ENCODE measurements at places on chromosomes 16 and 17.
A peak's percentile ranks its signal among the peaks of the same experiment; 100 is the strongest.

- DNase-seq: no peak
These were observed 18.1 kb upstream of the SHCBP1 start for GRCh38 chr16:46638947-46639925.

DNA sequence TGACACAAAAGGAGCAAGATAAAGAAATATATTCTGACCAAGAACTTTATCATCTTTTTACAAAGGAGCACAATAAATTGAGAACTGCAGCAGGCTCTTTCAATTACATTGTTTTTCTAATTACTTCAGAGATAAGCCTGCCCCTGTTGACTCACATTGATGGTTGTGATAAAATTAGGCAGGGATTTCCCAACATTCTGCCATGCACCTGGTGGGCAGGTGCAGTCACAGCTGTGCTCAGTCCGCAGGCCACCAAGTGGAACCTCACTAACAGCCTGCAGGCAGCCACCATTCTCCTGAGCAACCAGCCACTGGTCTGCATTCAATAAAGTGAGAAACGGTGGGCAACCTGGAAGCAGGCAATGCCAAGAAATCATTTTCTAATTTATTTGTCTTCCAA, 5.1 kb downstream of the FANCA start:
- DNase-seq: no peak

DNA sequence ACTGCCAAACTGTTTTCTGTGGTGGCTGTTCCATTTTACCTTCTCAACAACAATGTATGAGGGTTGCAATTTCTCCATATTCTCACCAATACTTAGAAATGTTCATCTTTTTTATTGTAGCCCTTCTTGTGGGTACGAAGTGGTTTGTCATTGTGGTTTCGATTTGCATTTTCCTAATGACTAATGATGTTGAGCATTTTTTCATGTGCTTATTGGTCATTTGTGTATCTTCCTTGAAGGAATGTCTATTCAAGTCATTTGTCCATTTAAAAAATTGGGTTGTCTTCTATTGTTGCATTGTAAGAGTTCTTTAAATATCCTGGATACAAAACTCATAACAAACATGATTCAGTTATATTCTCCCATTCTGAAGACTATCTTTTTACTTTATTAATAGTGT, 47.5 kb upstream of the CCL2 start:
- no peak for DNase-seq

DNA sequence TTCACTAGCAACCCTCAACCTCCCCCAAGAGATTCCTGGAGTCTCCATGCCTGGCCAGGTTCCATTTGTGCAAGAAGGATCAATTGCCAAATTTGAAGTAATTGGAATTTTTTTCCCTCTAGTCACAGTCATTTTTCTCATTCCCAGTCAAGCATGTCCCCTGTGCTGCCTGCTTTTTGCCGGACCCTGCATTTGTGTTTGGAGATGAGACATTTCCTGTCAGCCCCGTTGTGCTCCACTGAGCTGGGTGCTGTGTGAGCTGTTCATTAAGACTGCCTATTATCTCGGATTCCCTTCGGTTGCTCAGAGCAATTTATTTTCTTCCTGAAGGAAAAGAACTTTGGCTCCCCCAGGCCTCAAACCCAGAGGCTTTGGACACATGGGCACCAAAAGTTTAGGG, 201.0 kb upstream of the NLRP1 start:
- no peak for DNase-seq

DNA sequence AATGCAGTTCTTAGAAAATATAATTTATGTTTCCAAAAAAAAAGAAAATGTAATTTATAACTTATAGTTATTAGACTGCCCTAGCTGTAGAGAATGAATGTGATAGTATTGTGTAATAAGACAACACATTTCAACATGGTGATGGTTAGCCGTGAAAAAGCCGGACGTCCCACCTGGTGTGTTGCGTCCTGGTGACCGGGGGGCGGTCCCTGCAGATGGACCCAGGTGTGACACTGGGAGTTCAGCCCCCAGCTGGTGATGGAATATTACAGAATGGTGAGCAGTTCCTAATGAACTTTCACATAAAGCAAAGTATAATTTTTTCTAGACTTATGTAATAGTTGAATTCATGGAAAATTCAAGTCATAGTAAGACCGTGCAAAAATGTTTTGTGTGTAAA, 132.8 kb downstream of the LAT start:
- DNase-seq: no peak

DNA sequence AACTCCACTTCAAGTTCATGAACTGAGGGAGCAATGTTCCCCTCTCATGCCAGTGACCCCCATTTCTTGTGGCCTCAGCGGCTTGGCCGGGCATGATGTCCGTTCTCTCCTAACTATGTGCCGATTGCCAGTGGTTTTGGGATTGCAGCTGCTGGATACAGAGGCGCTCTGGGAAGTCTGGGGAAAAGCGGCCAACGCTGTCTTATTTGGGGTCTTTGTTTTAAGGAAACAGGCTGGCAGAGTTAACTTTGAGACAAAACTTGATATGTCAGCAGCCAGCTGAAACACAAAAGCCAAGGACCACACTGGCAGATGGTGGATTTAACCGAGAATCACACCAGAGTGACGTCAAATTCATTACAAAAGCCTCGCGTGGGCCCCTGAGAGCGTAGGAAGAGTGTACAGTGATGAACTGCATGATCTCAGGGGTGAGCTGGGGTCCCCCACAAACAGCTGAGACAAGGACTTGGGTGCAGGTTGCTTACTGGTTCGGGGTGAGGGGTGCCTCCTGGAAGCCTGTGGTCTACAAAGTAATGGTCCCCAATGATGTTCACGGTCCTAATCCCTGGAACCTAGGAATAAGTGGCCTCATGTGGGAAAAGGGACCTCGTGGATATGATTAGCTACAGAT, 180.4 kb downstream of the IRF8 start:
- DNase-seq: no peak

GRCh38 chr17:57001541-57001940, 23.6 kb downstream of the SCPEP1 start:
- no peak for DNase-seq

- DNase-seq: no peak
These were observed 45.2 kb downstream of the MFSD11 start for GRCh38 chr17:76783146-76783545.

DNA sequence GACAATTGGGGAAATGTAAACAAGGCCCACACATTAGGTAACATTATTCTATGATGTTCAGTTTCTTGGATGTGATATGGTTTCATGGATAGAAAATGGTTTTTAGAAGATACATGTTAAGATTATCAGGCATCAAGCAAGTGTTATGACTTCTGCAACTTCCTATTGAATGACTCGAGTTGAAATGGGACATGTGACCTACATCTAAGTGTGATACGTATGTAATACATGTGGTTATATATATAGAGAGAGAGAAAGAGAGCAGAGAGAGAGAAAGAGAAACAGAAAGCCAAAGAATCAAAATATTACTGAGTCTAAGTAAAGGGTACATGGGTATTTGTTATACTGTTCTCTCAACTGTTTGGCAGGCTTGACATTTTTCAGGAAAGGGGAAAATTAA, 1.7 kb downstream of the TMEM170A start:
- DNase-seq: peak; percentile 78

DNA sequence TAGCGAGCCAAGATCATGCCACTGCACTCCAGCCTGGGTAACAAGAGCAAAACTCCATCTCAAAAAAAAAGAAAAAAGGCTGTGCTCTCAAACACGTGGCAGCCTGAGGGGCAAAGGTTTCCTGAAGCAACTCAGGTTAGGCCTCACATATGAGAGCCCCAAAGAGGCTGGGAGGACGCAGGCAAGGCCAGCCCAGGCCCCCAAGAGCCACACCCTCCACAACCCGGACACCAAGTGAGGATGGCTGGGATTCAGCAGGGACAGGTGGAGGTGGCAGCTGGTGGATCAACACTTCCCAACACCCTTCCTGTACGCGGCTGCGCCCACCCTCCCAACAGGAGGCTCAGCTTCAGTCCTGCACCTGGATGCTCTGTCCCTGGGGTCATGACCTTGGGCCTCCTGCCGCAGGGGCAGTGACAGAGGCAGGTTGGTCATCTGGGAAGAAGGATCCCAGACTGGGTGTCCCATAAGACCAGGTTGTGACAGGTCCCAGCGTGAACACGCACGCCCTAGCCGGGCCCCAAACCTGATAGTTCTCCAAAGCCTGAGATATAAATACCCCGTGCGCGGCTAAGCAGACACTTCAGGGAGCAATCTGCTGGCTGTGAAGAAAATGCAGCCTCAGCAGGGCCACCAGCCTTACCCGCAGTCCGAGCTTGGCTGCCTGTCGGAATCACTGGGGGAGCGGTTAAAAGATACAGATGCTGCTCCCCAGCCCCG, 78.1 kb downstream of the TIMM22 start:
- no peak for DNase-seq

- no peak for DNase-seq
These were observed 34.1 kb upstream of the MMP2 start for GRCh38 chr16:55444754-55445485.

DNA sequence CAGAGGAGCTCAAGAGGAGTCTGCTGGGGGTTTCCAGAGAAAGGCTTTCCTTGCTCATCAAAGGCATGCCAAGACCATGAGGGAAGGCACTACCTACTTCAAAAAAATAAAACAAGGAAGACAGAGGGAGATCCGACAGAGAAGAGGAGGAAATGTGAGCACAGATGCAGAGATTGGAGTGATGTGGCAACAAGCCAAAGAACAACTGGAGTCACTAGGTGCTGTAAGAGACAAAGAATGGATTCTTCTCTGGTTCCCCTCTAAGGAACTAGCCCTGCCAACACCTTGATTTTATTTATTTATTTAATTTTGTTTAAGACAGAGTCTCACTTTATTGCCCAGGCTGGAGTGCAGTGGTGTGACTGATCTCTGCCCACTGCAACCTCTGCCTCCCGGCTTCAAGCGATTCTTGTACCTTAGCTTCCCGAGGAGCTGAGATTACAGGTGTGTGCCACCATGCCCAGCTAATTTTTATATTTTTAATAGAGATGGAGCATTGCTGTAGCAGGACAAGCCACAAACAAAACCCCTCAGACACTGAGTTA, 13.8 kb upstream of the ACSF2 start:
- DNase-seq: no peak

DNA sequence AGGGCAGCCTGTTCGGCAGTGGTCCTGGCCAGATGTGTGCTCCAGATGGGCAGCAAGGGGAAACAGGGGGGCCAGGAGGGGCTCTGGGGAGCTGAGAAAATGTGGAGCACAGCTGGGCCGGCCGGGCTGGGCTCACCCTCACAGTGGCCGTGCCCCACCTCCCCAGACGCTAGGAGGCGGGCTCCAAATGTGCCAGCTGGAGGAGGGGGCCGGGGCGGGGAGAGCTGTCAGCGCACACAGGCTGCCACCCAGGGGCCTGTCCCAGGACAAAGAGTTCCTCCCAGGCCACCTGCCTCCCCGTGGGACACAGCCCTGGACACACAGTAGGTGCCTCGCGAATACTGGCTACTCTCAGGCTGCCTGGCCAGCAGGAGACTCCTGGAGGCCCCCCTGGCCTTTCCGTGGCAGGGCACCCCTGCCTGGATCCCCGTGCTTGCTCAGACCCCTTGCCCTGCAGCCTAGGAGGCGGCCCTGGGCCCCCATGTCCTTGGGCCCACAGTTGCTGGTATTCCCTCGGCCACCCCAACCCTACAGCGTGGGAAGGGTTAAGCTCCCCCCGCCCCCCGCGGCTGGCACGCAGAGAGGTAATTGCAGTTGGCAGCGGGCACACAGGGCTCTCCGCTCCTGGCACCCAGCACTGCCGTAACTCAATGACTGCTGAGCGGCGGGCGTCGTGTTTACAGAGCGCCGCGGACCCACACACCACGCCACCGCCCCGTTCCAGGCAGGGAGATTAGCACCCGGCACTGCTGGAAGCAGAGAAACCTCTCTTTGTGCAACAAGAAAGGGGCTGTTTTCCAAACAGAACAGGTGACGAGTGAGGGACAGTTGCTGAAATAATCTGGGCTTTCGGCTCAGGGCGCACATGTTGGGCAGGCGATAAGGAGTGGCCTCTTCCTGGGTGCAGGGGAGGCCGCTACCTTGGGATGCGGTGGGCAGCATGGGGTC, 32.2 kb downstream of the BAHCC1 start:
- DNase-seq: no peak

DNA sequence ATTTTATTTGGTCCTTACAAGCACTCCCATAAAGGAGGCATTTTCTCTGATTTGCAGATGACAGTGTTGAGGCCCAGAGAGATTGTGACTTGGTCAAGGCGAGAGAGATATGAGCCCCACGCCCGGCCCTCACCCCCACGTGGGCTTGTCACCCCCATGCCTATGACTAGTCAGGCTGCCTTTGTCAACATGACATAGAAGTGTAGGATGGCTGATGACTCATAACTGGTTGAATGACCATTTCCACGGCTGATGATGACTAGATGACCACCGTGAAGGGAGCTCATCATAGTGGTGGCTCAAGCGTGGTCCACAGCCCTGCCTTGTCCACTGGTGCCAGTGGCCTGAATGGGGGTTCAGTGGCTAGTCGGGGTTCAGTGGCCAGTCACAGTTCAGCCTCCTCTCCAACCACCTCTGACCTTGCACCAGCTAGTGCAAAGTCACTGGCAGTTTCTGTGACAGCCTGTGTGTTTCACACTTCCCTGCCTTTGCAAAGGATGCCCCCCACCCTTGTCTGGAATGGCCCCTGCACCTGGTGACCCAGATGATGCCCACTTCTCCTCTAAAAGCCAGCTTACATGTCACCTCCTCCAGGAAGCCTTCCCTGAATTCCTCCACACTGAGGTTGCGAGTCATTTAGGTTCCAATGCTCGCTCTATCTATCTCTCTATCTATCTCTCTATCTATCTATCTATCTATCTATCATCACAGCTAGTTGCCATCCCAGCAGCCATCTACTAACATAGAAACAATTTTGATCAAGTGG, 3.8 kb upstream of the WSCD1 start:
- no peak for DNase-seq

GRCh38 chr17:7650509-7651096, at the start of gene ATP1B2:
TSS of gene ATP1B2 (plus strand) at chr17:7650926. CDS start at chr17:7651519, 593 bp downstream.
- peak; percentile 79 for DNase-seq

DNA sequence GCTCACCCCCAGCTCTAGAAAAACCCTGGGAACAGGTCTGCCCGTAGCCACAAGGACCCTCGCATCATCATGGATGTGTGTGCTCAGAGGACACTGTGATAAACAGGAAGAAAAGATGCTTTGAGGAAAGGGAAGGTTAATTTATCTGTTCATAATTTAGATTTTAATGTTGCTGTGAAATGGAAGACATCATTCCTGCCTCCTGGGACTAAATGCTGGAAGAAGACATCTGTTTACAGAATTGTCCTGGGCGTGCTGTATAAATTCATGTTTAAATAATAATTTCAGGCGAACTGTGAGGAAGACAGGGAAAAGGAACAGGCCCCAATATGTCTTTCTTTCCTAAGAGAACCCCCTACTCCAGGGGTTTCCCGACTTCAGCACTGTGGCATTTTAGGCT, 112.6 kb downstream of the SHISA6 start:
- no peak for DNase-seq

GRCh38 chr17:57915985-57916757, 39.0 kb downstream of the CUEDC1 start:
- no peak for DNase-seq

GRCh38 chr17:59493867-59494266, 71.5 kb upstream of the DHX40 start:
- DNase-seq: no peak

- peak; percentile 79 for DNase-seq
These were observed at the start of gene FCSK for GRCh38 chr16:70454222-70455034. TSS of gene FCSK (plus strand) at chr16:70454595. CDS start at chr16:70463191, 8,596 bp downstream.

GRCh38 chr17:28199115-28199514, 119.9 kb upstream of the TMEM97 start:
- no peak for DNase-seq

- DNase-seq: no peak
These were observed 16.1 kb downstream of the PLK1 start for GRCh38 chr16:23694644-23695373.

GRCh38 chr17:78476973-78477372, 98.5 kb downstream of the PGS1 start:
- DNase-seq: no peak

- no peak for DNase-seq
These were observed 4.6 kb downstream of the QPRT start for GRCh38 chr16:29683543-29684090.

Data from CD4-positive, CD25-positive, alpha-beta regulatory T cell (primary cell).